Stimulated activated CD4-positive, alpha-beta T cell treated with anti-CD3 and anti-CD28 coated beads, Interleukin-1b, Interleukin-23, amount 100 ng/mL, for 4 hours (primary cell): ENCODE measurements at places on chromosomes 6 and 20.
A peak's percentile ranks its signal among the peaks of the same experiment; 100 is the strongest.

DNA sequence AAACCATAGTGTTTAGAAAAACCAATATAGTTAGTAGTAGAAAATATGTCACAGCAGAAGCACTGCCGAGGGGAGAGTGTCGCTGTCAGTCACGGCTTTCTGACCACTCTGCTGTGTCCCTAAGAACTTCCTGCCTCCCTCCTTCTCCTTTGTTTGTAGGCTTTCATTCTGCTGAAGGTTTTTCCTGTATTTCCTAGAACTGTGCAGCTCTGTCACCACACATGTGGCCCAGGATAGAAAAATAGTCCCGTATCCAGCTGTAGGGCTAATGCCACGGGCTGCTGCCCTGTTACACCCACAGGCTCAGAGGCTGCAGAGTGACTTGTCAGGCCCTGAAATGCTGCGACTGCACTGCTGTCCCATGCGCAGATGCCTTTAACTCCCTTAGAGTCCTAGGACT is 52.6 kb upstream of the SYNJ2 start:
- no peak for DNase-seq

DNA sequence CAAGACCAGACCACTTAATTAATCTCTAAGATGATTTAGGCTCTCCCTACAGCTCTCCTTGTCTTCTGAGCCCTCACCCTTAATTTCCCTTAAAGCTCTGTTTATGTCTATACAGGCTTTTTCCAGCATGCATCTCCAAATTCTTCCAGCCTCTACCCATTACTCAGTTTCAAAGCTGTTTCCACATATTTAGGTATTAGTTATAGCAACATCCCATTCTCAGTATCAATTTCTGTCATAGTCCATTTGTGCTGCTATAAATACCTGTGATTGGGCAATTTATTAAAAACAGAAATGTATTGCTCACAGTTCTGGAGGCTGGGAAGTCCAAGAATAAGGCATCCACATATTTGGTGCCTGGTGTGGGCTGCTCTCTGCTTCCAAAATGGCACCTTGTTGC is 2.3 kb upstream of the SERPINB1 start:
- no peak for DNase-seq

DNA sequence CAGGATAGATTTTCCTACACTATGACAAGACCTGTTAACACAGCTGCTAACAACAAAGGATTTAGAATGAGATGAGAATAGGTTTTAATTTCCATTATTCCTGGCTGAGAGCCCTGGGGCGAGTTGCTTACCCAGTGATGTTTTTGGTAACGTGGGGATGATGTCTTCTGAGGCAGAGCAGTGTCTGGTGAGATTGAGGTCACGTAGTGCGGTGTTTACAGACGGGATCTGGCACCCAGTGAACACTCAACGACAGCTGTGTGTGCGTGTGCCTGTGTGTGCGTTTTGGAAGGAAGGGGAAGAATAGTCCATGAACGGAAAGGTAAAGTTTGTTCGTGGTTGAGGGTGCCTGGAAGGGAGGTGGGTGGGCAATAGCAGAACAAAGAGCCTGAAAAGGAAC is 384.7 kb downstream of the C6orf118 start:
- DNase-seq, result no peak

GRCh38 chr6:10210052-10210451 is 204.8 kb downstream of the TFAP2A start:
- DNase-seq, result no peak

GRCh38 chr6:17280552-17281090 is 540 bp upstream of the RBM24 start:
- peak; percentile 1 for DNase-seq

GRCh38 chr6:84556541-84557335 is 207.7 kb downstream of the TBX18 start:
- DNase-seq, result no peak

GRCh38 chr6:134741200-134741536 is 208.7 kb downstream of the ALDH8A1 start:
- DNase-seq, result no peak
